ENCODE measurements at places on chromosomes 2 and 18. TPM values are rescaled to one million over a fixed set of nuclear protein-coding genes. Genes with fewer than 3 reads are reported as not detected.

The ZNF142 gene
- 18.9 TPM for polyA plus RNA-seq

The DGKD gene
- 33.5 TPM for polyA plus RNA-seq

The ERICH2 gene
- 1.7 TPM for polyA plus RNA-seq

The ACMSD gene
- 37.0 TPM for polyA plus RNA-seq

The INHA gene
- 3.1 TPM for polyA plus RNA-seq

The PTPRN gene
- 0.16 TPM for polyA plus RNA-seq

The CFAP65 gene
- 1.1 TPM for polyA plus RNA-seq

The GNLY gene
- polyA plus RNA-seq, result 0.19 TPM

The SULT1C4 gene
- polyA plus RNA-seq, result 33.9 TPM

The DIPK1C gene
- polyA plus RNA-seq, result 0.17 TPM

The HOXD1 gene
- 9.1 TPM for polyA plus RNA-seq

The EEF1B2 gene
- 573 TPM for polyA plus RNA-seq

The TMEM178A gene
- polyA plus RNA-seq, result 116 TPM

The DQX1 gene
- polyA plus RNA-seq, result 0.43 TPM

The CYP27A1 gene
- polyA plus RNA-seq, result 63.2 TPM

The EMX1 gene
- 56.6 TPM for polyA plus RNA-seq

The FHL2 gene
- 28.2 TPM for polyA plus RNA-seq

The RAMP1 gene
- 5.0 TPM for polyA plus RNA-seq

The KCNE4 gene
- 15.3 TPM for polyA plus RNA-seq

The NT5DC4 gene
- not detected for polyA plus RNA-seq

The B3GNT7 gene
- polyA plus RNA-seq, result 3.0 TPM

The FAM117B gene
- 29.4 TPM for polyA plus RNA-seq

The PARD6G gene
- 31.1 TPM for polyA plus RNA-seq

The FBXO36 gene
- polyA plus RNA-seq, result 5.9 TPM

The ACKR3 gene
- 62.1 TPM for polyA plus RNA-seq

The FAM110C gene
- polyA plus RNA-seq, result 12.1 TPM

The RTP5 gene
- polyA plus RNA-seq, result 0.09 TPM

The LIMS3 gene
- polyA plus RNA-seq, result 1.4 TPM

The RALB gene
- 78.0 TPM for polyA plus RNA-seq

The SCN3A gene
- polyA plus RNA-seq, result 0.44 TPM

The OTOF gene
- polyA plus RNA-seq, result 0.18 TPM

The STPG4 gene
- polyA plus RNA-seq, result 0.14 TPM

The REG3A gene
- polyA plus RNA-seq, result not detected

The STARD6 gene
- 0.27 TPM for polyA plus RNA-seq

The PTPRM gene
- 83.7 TPM for polyA plus RNA-seq

The NAPG gene
- 14.8 TPM for polyA plus RNA-seq

The USP37 gene
- 22.6 TPM for polyA plus RNA-seq

The LRATD1 gene
- polyA plus RNA-seq, result 24.0 TPM

Data from renal pelvis (tissue), 12 donors.